ENCODE measurements at places on chromosomes 12 and 14.

- DNase-seq = no peak
These were observed 26.2 kb downstream of the RFLNA start for GRCh38 chr12:124321040-124321481.

GRCh38 chr12:45407981-45408728 lies 192.3 kb downstream of the ANO6 start:
- no peak for DNase-seq

GRCh38 chr14:83071888-83072501 lies 1538.3 kb upstream of the SEL1L start:
- no peak for DNase-seq

DNA sequence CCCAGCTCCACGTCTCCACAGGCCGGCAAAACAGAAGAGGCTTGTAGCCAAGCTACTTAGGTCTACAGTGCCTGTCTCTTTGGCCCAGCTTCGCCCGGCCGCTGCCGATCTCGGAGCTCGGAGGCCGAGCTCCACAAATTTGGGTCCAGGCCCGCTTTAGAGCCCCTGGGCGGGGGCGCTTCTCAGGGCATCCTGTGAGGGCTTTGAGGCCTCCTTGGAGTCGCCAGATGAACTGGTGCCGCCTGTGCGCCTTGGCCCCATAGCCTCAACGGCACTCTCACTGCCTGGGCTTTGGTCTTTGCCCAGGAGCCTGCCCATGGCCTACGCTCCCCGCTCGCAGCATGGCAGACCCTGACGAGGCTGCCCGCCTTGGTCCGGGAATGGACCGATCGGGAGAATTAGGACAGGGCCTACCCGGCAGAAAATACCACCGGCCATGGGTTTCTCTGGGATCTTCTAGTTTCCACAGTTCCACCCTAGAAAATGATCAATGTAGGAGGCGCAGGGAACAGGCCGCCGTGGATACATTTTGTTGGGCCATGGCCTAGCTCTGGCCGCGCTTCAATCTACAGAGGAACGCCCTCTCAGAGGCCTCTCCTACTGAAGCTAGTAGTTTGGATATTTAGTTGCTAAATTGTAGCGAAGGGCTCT lies 953 bp upstream of the NKX2-8 start:
- DNase-seq = no peak

DNA sequence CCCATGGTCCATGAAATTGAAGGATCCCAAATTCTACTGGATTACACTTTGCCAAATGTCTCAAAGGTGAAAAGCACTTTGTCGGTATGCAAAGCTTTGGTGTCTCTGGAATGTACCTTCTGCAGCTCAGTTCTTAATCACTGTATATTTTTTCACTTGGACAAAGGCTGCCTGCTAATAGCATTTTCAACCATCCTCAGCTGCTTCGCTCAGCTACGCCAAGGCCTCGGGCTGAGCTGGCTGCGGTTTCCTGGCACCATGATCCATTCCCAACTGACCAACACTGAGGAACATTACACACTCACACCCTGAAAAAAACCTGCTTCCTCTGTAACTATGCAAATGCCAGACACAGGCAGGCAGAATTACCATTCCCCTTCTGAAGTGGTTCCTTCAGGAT lies 335.2 kb downstream of the DPF3 start:
- DNase-seq = no peak

DNA sequence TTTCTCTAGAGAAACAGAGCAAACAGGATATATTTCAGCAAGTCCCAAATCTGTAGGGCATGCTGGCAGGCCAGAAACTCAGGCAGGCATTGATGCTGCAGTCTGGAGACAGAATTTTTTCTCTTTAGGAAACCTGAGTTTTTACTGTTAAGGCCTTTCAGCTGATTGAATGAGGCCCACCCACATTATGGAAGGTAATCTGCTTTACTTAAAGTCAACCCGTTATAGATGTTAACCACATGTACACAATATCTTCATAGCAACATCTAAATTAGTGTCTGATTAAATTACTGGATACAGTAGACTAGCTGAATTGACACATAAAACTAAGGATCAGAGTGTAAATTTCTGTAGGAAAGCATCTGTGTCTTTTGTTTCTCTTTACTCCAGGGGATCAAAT lies 65.2 kb downstream of the SRGAP1 start:
- DNase-seq = no peak

- DNase-seq = no peak
These were observed 93.7 kb downstream of the RMST start for GRCh38 chr12:97556302-97556779.

DNA sequence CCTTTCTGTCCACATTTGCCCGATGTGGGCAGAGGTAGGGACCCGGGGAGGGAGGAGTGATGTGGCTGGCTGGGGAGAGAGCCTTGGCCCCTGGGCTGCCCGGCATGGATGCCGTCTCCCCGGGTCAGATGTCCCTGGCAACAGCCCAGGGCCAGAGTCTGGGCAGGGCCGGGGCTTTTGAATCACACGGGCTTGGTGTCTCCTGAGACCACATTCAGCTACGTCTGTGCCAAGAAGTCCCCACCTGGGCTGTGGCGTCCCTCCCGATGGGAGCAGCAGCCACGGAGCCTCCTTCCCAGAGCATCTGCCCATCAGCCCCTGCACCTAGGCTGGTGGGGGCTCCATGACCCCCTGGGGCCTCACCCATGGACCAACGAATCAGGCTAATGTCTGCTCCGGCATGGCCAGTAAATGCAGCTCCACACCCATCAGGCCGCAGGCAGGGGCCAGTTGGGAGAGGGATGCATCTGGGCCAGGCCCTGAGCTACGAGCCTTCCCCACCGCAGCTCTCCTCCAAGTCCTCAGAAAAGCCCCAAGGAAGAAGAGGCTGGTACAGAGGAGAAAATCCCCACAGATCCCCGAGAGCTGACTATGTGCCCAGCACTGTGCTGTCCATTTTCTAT lies 109.4 kb downstream of the RFLNA start:
- no peak for DNase-seq

GRCh38 chr12:45034861-45035265 lies 16.0 kb downstream of the DBX2 start:
- no peak for DNase-seq

DNA sequence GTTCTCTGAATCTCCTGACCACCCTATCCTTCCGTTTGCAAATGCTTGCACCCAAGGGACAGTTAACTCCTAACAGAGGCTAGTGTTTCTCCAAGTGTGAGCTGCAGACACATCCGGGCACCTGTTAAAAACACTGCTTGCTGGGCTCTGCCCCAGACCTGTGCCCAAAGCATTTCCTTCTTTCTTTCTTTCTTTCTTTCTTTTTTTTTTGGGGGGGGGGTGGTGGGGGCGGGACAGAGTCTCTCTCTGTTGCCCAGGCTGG lies 42.5 kb downstream of the SPRING1 start:
- DNase-seq = no peak

- no peak for DNase-seq
These were observed at the start of gene ARHGEF40 for GRCh38 chr14:21070083-21070609. Gene ARHGEF40, plus strand, starts transcription at chr14:21070304. Its CDS starts 93 bp downstream, at chr14:21070397.

DNA sequence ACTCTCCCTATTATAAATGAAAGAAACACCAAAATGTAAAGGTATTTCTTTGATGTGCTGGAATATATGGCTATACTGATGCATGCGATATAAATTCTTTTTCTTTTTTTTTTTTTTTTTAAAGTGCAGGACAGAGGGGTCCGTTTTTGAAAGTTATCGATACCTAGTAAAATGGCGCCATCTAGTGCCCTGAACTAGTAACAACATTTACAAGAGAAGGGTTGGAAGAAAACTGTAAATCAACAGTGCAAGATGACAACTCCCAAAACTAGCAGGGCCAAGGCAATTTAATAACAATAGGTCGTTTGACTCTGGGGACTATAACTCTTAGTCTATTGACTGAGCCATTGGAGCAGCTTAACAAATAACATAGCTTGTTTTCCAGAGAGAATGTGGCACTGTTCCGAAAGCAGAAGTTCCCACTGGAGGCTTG lies 137.7 kb downstream of the SPTSSA start:
- no peak for DNase-seq

DNA sequence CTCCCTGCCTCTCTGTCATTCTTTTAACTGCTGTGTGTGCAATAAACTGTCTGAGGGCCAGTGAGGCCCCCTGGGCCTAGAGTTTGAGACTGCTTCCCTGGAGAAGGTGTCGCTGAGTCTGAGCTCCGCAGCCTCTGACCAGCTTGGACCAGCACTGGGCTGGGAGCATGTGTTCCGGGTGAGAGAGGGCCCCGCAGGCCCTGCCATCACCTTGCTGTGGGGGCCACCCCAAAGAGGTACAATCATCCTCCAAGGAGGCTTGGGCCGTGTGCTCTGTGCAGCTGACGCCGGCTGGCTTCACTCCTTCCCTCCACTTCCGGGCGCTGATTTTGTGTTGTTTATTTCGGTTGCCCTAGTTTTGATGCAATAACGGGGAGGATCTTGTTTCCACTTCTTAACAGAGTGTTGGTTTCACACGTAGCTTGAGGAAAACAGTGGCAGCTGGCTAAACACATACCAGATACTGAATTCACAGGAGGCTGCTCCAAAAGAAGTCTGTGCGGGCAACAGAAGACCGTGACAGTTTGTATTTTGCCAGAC lies 121.6 kb downstream of the TMEM132C start:
- no peak for DNase-seq

DNA sequence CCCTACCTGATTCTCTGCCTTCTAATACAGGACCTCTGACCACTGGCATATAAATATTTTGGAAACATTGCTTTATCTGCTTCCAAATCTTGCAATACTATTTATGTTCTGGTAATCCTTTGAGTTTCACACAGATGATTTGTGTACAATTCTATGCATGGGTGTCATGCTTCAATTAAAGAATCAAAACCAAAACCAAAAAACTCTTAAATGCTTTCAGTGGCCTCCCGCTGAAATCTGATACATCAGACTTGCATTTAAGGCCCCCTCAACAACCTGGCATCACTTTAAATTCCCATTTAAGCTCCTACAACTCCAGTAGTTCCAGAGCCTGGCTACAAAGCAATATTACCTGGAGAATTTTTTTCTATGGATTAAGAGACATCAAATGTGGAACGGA lies 221.7 kb upstream of the NAV3 start:
- no peak for DNase-seq

DNA sequence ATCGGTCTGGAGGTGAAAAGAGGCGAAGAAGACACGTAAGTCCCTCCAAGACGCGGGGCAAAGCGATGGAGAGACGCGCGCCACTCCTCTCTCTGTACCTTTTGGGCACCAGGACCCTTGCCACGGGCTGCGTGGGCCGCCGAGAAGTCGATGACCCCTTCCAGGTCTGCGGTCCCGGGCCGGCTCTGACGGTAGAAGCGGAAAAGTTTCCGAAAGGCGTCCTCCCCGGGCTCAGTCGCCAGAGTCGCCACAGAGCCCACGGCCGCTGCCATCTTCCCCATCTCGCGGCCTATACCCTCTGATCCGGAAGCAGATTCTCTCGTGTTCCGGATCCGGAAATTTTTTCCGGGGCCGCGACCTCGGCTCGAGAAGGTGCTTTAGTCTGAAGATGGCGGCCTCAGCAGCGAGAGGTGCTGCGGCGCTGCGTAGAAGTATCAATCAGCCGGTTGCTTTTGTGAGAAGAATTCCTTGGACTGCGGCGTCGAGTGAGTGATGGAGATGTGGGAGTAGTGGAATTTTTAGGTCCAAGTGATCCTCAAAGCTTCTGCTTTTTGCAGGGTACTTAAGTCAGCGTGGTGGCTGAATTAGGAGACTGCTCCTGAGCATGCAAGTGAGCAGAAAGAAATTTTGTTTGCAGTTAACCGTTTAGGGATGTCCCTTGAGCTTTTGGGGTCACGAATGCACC lies at the start of the genes ALKBH1 and SLIRP:
TSS of gene ALKBH1 (minus strand) at position 300 of the 685 bp plus-strand sequence. CDS start at position 281, 19 bp downstream.
TSS of gene SLIRP (plus strand) at position 380 of the 685 bp plus-strand sequence. CDS start at position 389, 9 bp downstream.
- peak; percentile 86 for DNase-seq

- DNase-seq = no peak
These were observed 2.1 kb downstream of the PLXNC1 start for GRCh38 chr12:94150240-94151121.

DNA sequence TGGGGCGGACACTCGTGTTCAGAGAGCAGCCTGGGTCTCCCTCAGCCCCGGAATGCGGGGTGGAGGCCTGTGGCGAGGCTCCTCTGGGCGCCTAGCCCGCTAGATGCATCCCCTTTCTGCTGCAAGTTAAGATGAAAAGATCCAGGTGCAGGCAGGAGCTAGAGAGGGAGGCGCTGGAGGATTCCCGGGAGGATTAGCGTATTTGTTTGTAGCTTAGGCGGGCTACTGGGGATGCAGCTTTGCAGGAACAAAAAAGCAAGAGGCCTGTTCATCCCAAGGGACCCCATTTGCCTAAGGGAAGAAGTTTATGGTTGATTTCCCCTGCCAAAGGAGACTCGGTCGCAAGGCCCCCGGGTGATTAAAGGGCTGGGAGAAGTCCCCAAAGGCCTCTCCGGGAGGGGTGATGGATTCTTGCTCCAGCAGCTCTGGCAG lies 824 bp downstream of the CCDC177 start:
- no peak for DNase-seq

GRCh38 chr14:34023824-34024767 lies 73.2 kb upstream of the EGLN3 start:
- DNase-seq = no peak

GRCh38 chr12:65209655-65210043 lies 40.3 kb downstream of the LEMD3 start:
- DNase-seq = no peak

DNA sequence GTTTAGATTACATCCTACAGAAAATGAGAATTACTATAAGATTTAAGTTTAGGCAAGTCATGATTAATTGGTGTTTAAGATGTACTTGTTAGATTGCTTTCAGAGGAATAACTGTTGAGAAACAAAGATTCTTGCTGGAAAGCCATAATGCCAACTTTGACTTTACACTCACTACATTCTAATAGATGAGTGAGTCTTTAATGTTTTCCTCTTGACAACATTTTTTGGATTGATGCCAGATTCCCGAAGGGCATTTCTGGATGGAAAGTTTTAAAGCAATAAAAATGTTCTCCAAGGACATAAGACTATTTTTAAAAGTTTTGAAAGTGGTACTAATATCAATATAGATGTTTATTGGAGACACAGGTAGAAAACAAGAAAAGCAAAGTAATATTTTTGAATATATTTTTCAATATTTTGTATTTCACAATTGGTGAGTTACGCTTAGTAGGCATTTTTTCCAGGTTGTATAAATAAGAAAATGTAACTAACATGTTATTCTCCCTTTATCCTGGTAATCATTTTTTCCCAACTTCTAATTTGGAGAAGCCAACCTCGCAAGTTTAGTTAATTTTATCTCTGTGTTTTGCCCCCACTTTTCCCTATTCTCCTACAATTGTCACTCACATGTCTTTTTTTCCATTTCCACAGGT lies 307.3 kb downstream of the CEP128 start:
- no peak for DNase-seq

DNA sequence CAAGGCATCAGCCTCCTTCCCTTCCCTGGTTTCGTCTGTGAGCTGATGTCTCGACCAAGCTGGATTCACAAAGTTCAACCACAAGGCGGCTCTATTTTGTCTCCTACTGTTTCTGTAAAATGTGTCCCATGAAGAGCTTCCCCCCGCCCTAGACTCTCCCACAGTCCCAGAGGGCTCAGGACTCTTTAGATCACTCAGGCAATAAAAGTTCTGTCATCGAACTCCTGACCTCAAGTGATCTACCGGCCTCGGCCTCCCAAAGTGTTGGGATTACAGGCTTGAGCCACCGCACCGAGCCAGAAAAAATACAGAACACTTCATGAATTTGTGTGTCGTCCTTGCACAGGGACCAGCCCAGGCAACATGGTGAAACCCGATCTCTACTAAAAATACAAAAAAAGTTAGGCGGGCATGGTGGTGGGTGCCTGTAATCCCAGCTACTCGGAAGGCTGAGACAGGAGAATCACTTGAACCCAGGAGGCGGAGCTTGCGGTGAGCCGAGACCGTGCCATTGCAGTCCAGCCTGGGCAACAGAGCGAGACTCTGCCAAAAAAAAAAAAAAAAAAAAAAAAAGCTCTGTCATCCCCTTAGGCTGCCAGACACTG lies 149.4 kb downstream of the BCL11B start:
- DNase-seq = no peak

GRCh38 chr14:74213907-74214803 lies 25.1 kb upstream of the VSX2 start:
- no peak for DNase-seq

- no peak for DNase-seq
These were observed 24.8 kb downstream of the SLC25A29 start for GRCh38 chr14:100281286-100282082.
